Fibroblast of upper back skin (primary cell): ENCODE measurements at places on chromosomes 7 and 10.
A peak's percentile ranks its signal among the peaks of the same experiment; 100 is the strongest.

GRCh38 chr10:93512565-93512964 is 16.2 kb downstream of the CEP55 start:
- DNase-seq, result peak; percentile 40

GRCh38 chr7:124480036-124480820 is 285.4 kb downstream of the GPR37 start:
- no peak for DNase-seq

- DNase-seq, result no peak
Observed at GRCh38 chr7:36942955-36943354, 218.7 kb upstream of the AOAH start.

DNA sequence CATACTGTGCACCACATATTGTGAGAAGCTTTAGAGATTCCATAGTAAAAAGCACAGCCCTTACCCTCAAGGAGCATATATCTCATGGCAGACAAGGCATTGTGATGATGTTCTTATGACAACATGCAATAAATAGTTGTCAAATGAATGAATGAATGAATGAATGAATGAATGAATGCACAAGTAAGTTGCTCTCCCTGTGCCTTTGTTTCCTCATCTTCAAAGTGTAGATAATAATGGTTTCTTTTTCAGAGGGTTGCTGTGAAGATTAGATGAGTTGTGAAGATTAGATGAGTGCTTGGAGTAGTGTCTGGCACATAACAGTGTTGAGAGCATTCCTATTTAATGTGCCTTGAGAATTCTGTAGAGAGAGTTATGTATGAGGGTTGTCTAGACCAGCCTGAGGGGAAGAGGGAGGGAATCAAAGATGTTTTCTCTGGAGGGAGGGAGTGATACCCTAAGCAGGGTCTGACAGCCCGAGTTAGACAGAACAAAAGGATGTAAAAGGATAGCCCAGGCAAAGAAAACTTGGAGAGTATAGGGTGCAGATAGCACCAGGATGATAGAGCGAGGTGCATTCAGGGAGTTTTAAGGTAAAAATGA is 217.2 kb downstream of the RELN start:
- no peak for DNase-seq

DNA sequence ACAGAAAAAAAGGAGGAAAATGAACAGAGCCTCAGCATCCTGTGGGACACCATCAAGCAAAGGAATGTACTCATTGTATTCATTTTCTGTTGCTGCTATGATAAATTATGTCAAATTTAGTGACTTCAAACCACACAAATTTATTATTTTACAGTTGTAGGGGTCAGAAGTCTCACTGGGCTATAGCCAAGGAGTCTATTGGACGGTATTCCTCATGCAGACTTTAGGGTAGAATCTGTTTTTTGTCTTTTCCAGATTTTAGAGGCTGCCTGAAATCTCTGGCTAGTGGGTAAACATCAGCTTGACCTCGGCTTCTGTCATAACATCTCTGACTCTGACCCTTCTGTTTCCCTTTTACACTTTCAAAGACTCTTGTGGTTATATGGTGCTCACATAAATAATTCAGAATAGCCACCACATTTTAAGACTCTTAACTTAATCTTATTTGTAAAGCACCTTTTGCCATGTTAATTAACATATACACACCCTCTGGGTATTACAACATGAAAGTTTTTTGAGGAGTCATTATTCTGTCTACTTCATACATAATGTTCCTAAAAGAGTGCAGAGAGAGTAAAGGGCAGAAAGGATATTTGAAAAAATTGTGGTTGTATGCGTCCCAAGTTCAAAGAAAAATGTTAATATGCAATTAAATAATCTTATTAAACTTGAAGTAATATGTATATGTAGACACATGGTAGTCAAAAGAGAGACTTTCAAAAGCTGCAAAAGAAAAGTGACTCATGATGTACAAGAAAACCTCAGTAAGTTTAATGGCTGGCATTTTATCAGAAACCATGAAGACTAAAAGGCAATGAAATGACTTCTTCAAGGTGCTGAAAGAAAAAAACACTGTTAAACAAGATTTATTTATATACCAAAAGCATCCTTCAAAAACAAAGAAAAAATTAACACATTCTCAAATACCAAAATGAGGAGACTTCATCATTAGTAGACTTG is 70.8 kb upstream of the MEOX2 start:
- DNase-seq, result peak; percentile 87

GRCh38 chr10:62373995-62374861 is at the start of gene ZNF365:
Gene ZNF365 (plus strand): TSS chr10:62374369. CDS start chr10:62376194, 1,825 bp downstream.
- peak; percentile 39 for DNase-seq

GRCh38 chr10:104321725-104322415 is 16.4 kb downstream of the ITPRIP start:
- DNase-seq, result no peak

GRCh38 chr7:1749351-1749863 is 79.3 kb downstream of the ELFN1 start:
- no peak for DNase-seq

- no peak for DNase-seq
Observed at GRCh38 chr7:75616421-75617167, 122.1 kb downstream of the HIP1 start.

DNA sequence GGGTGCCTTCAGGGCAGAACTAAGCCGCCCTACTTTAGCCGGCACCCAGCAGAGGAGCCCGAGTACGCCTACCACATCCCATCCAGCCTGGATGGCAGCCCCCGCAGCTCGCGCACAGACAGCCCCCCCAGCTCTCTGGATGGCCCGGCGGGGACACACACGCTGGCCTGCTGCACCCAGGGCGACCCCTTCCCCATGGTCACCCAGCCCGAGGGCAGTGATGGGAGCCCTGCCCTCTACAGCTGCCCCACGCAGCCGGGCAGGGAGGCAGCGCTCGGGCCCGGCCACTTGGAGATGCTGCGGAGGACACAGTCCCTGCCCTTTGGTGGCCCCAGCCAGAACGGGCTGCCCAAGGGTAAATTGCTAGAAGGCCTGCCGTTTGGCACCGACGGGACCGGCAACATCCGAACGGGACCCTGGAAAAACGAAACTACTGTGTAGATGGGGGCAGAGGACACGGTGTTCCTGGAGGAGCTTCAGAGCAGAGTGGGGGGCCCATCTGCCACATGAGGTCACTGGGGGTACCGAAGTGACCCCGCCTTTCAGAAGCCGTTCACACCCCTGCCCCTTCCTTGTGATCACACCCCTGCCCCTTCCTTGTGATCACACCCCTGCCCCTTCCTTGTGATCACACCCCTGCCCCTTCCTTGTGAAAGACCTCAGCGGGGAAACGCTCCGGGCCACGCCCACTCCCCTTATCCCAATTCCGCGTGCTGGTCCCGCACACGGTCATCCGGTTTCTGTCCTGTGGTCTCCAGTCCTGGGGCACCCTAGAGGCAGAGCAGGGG is 30.8 kb upstream of the KNDC1 start:
- DNase-seq, result no peak

DNA sequence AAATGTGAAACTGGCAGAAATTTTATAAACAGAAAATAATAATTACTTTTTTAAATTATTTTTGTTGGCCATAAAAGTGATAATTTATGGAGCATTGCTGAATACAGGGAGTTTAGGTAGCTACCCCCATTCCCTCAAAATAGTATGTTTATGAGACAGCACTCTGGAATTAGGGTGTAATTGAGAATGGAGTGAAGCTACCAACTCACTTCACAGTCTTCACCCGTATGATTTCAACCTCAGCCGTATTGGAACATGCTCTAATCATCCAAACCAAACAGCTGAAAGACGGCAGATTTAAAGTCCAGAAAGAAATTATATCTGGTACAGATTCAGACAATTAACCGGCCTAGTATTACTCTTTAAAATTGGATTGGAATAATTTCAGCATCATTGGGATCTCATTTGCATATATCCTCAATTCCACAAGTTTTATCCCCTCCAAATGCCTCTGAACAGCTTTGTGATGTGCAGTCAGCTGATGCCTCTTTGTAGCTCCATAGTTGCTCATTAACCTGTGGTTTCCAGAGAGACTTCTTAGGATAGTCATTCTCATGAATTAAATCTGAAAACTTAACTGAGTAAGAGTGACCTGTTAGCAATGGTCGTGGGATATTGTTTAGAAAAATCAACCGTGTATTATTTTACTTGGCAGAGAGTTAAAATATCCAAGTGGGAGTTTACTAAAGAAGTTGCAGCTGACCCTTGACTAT is 59.1 kb upstream of the GJD4 start:
- peak; percentile 37 for DNase-seq

- DNase-seq, result no peak
Observed at GRCh38 chr10:86436963-86437362, 70.4 kb upstream of the GRID1 start.
